Central memory CD4-positive, alpha-beta T cell (primary cell): ENCODE measurements at places on chromosomes 6 and 20.

DNA sequence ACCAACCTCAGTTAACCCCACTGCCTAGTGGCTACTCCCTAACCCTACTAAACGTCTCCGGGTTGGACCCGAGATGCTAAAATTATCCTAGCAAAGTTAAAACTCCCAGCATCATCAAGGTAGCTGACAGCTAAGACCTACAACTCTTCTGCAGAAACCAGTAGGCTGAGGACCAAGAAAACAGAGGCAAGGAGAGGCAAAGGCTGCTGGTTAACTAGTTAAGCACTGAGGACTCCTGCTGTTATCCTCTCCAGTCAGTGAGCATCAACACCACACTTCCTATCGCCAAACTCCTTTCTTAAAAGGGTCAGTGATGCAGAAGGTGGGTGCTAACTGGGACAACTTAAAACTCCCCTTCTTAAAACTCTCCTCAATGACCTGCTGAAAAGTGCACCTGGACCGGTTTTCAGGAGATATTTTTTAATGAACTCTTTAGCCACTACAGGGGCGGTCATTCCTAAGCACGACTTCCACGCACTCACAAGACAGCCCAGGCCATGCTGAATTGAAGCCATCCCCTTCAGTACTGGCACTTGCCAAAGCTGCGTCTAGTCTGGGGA is 1.7 kb downstream of the TRERF1 start:
- no peak for DNase-seq

GRCh38 chr6:143034689-143035334 is 25.9 kb upstream of the AIG1 start:
- no peak for DNase-seq

GRCh38 chr6:19492636-19493405 is 344.3 kb upstream of the ID4 start:
- DNase-seq = no peak

DNA sequence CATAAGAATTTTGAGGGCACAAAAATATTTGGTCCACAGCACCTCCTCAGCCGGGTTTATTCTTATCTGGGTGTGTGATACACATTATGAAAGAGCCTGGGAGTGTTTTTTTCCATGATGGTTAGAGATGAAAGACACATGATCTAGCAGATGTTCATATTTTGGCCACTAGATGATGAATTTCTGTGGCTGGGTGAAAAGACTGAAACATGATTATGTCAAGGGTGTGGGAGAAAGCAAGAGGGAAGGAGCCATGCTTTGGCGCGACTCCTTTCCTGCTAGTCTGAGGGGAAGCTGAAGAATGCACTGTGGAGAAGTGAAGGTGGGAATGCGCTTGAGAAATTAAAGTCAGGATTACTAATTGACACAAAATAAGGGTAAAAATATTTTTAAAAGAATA is 102.3 kb downstream of the SH3BGRL2 start:
- no peak for DNase-seq

- DNase-seq = no peak
Measured at GRCh38 chr6:166952121-166952520, 4.2 kb downstream of the RNASET2 start.

- no peak for DNase-seq
Measured at GRCh38 chr20:41443691-41444090, 77.1 kb upstream of the EMILIN3 start.

GRCh38 chr6:105784179-105784578 is 302.0 kb upstream of the PRDM1 start:
- no peak for DNase-seq

- DNase-seq = no peak
Measured at GRCh38 chr6:70080443-70081070, 214.2 kb downstream of the COL19A1 start.

DNA sequence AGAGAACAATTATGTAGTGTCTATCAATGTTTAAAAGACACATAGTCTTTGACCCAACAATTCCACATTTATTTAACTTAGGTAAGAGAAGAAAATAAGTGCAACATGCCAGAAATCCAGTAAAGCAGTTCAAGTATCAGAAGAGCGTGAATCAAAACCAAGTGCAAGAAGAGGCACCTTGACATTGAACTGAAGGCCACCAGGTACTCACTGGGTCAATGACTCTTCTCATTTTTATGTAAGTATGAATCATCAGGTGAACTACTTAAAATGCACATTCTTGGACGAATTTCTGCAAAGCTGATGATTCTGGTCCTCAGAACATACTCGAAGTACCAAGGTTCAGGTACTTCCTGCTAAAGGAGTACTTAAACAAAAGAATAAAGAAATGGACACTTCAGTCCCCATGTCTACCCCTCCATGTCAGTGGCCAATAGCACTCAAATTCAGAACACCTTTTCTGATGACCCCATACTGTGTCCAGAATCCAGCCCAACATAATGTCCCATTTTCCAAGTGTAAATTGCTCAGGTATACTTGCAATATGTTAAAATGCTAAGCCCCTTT is 481.9 kb downstream of the GJA1 start:
- DNase-seq = no peak

DNA sequence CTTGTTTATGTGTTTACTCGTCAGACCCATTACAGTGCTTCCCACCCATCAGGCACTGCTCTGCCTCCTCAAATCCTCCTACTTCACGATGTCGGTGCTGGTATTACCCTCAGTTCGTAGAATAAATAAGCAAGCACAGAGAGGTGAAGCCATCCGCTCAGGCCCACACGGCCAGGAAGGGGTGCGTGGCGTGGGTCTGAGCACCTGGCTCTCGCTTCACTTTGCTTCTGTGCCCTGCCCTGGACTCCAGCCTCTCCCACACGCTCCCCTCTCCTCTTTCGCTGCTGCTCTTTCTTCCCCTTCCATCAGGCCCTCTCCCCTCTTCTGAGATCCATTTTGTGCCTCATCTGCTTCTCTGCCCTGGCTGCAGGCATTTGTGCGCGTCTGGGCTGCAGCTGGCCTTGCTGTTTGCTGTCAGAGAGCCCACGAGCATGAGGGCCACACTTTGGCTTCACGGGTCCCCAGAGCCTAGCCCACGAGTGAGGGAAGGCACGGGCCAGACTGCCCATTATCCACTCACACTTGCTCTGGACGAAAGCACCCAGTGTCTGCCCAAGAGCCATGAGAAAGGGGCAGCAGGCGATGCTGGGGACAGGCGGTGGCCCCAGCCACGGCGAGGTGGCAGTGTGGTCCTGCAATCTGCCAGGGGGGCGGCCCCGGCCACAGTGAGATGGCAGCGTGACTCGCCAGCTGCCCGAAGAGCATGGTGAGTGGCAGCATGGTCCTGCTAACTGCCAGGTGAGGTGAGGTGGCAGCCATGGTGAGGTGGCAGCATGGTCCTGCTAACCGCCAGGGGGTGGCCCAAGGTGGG is 96.2 kb upstream of the MPC1 start:
- no peak for DNase-seq

GRCh38 chr6:118668761-118669385 is 17.5 kb upstream of the CEP85L start:
- DNase-seq = no peak

DNA sequence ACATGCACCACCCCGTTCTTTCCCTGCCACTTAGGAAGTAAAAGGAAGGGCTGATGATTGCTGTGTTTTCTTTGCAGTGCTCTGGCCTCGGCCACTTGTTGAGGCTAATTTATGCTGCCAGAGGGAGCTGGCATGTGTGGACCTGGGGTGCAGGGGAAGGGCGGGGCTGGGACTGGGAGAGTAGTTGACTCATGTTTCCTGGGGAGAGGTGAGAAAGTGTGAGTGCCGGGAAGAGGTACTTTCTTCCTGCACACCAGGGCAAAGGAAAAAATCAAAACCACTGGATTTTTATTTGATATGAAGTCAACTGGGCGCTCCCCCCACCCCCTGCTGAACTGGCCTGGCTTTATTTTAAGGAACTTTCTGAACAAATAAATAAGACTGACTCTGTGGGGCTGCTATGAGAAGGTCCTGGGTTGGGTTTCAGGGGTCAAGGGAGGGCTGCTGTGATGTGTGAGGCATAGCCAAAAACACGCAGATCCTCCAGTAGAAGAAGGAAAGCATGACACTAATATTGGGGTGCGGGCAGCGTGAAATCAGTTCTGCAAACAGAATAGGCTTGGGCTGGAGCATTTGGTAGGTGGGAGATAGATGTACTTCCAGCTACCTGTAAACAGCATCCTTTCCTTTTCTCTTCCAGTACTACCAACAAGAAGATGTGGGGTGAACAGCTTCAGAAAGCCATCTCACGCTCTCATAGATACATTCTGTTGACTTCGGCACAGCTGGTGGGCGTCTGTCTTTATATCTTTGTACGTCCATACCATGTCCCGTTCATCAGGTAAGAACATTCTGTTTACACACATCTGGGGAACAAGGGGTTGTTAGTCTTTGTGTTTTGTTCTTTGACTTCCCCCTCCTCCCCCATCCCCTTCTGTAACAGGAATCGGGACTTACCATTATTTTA is 87.5 kb downstream of the SYNJ2 start:
- DNase-seq = no peak

- no peak for DNase-seq
Measured at GRCh38 chr20:5146099-5146668, 19.4 kb downstream of the CDS2 start.

- no peak for DNase-seq
Measured at GRCh38 chr20:39775110-39775509, 813.0 kb downstream of the DHX35 start.

DNA sequence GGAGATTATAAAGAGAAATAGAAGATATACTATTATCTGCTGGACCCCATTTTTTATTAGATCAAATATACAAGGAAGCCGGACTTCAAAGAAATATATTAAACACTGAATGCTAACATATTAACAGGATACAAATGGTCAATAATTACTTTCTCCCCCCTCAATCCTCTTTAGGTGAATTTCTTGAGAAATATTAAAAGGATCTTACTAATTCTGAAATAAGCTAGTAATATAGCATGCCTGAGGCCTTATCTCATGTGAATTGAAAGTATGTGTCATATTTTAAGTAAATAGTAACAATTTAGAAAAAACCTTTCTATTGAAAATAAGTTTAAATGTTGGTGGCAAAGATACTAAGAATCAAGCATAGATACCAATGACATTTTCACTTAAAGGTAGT is 954.7 kb upstream of the MAN1A1 start:
- DNase-seq = no peak

DNA sequence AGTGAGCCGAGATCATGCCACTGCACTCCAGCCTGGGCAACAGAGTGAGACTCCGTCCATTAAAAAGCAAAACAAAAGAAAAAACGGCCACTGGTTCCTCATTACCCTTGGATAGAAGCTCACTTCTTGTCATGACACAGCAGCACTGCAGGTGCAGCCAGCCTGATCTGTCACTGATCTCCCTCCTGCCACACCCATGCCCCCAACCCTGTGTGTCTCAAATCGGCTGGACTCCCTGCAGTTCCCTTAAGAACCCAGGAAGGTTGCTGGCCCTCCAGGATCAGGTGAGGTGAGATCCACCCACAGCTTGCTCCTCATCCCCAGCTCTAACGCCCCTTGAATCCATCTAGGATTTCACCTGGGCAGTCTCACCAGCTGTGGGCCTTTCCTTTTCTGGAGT is 26.3 kb upstream of the NNAT start:
- no peak for DNase-seq

GRCh38 chr20:42567409-42567808 is 622.3 kb downstream of the PTPRT start:
- no peak for DNase-seq

- DNase-seq = no peak
Measured at GRCh38 chr6:131660195-131660594, 23.1 kb downstream of the ENPP3 start.

- no peak for DNase-seq
Measured at GRCh38 chr6:133236932-133237331, 4.2 kb upstream of the EYA4 start.

DNA sequence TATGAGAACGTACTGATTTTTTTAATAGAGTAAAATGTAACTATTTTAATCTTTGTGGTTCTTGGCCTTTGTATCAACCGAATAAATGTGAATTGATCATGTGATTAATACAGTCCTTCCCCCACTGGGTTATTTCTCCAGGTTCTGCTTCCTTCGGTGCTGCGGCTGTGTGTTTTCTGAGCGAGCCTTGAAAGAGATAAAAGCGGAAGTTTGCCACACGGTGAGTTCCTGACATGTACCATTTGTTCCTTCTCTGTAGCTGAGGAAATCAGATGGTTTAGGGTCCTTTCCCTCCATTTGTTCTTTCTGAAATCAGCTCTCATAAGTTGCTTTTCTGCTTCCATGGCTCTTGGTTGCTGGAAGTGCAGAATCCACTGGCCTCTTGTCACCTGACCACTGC is 15.5 kb downstream of the RTF2 start:
- DNase-seq = no peak

DNA sequence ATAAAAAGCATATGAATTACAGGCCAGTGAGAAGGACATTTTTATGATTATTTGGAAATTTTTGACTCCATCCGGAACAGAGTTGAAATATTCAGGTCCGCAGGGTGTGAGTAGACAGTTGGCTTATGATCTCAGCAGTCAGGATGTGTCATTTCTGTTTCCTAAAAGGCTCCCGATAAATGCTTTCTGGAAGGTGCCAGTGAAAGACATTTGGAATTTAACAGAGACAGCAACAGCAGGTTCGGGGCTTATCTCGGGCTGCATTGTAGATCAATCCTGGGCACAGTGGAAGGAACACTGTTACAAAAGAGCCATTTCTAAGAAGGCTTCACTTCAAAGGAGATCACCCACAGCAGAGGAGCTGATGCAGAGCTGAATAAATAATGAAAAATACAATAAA is 934.4 kb downstream of the KIF16B start:
- no peak for DNase-seq

- no peak for DNase-seq
Measured at GRCh38 chr20:52895235-52895634, 76.9 kb upstream of the TSHZ2 start.

DNA sequence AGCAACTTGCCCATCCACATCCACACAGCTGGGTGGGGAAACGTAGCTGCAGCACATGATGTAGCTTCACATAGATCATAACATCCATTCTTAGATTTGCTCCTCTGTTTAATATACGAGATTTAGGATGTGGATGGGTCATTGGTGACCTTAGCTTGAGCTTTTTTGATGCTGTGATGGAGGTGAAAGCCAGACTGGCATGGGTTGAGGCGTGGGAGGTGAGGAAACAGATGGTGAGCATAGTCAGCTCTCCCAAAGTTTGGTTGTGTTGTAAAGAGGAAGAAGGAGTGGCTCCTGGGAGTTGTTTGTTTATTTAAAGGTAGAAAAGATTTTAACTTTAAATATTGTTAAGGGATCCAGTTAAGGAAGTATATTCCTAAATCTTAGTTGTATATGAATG is 5.3 kb downstream of the ARFGEF2 start:
- no peak for DNase-seq

- no peak for DNase-seq
Measured at GRCh38 chr20:23528867-23529431, 38.0 kb downstream of the CST8 start.

GRCh38 chr6:11276911-11277274 is 44.4 kb upstream of the NEDD9 start:
- DNase-seq = no peak

DNA sequence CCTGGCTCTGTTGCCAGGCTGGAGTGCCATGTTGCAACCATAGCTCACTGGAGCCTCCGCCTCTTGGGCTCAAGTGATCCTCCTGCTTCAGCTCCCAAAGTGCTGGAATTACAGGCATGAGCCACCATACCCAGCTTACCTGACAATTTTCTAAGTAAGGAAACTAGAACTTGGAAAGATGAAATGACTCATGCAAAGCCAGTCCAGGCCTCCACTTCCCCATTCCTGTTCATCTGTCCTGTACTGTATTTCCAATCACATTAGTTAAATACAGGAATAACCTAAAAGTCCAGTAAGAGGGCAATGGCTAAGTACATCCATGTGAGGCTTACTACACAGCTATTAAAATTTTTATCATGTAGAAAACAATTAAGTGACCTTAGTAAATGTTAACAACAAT is 8.3 kb upstream of the ADGB start:
- no peak for DNase-seq

- no peak for DNase-seq
Measured at GRCh38 chr6:7332090-7332745, 19.2 kb upstream of the SSR1 start.

GRCh38 chr6:44388887-44389286 is 1.4 kb downstream of the CDC5L start:
- DNase-seq = no peak
